Liver (tissue), 10 donors: ENCODE measurements at places on chromosomes 3 and 15.

DNA sequence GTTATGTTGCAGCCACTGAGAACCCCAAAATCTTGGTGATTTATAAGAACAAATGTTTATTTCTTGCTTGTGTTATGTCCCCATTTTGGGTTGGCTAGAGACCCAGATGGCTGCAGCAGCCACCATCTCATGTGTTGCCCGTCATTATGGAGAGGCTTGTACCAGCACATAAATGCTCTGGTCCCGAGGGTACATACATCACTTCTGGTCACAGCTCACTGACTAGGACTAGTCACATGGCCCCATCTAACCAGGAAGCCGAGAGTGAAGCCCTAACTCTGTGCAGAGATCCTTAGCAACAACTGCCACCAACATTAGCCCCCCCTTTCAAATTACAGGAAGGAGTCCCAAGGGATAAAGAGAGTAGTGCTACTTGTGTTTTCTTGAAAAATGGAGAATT lies 25.5 kb upstream of the HACD2 start:
- no peak for DNase-seq

DNA sequence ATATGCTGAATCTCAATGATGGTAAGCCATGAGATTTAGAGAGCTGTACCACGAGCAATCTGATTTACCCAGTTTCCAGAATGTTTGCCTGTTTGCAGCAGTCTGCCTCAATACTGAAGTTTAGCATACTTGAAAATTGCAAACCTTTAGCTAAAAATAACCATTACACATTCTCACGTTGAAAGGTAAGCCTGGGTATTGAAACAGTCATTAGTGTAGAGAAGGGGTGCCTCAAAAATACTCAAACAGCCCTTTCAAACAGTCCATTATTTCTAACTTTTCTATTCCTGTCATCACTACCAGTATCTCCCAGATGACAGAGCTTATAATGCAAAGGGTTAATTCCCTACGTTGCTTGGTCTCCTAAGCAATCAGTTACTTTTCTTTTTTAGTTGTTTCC lies 111.8 kb upstream of the MBNL1 start:
- no peak for DNase-seq

DNA sequence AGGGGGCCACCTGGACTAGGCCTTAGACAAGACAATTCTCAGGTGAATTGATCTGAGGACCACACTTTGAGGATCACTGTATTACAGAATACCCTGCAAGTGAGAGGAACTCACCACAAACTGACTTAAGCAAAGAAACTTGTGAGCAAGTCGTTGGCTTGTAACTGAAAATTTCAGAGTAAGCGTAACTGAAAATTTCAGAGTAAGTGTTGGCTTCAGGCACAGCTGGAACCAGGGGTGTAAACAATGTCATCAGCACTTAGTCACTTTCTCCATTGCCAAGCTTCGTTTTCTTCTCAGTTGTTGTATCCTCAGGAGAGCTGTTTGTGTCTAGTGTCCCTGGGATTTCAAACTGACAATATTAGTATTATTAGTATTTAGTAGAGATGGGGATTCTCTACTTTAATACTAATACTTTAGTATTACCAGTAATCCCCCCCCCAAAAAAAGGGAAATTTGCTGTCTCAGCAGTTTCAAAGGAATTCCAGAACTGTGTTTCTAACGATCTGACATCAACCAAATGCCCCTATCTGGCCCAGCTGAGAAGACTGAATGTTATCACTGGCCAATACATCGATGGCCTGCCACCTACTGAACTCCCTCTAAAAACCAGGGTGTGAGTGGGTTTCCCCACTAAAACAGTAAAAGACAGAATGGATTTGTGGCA lies 474.4 kb downstream of the NTRK3 start:
- DNase-seq, result no peak

DNA sequence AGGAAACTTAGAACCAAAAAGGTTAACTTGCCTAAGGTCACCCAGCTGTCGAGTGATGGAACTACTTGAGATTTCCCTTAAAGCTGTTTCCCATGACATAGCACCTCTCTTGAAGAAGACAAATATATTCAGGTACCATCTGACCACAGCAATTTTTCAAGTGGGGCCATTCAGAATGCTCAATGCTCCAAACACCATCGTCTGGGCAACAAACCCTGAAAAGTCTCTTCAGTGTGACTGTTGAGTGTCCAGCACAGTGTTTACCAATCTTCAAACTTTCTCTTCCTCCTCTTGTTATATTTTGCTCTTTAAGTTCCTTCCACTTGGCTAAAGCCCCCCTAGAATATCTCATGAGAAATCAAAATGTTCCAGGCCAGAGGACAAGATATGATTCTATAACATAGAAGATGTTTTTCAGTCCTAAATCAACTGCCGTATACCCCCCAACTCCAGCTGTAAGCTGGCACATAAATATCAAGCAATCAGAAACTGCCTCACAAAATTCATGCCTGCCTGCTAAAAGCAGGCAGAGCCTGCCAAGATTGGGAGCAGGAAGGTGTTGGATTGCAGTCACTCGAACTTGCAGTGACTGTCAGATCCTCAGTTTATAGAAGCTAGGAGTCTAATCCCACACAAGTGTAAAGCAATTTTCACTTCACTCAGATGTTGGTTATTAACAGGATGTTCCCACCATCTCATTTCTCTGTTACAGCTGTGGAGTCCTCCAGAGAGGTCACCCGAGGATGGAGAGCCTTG lies 230.5 kb upstream of the MRPL3 start:
- no peak for DNase-seq

- no peak for DNase-seq
Measured at GRCh38 chr3:175552929-175553328, 693.8 kb downstream of the NAALADL2 start.

- DNase-seq, result peak; percentile 74
Measured at GRCh38 chr3:184540777-184541681, 20.6 kb upstream of the EPHB3 start.

DNA sequence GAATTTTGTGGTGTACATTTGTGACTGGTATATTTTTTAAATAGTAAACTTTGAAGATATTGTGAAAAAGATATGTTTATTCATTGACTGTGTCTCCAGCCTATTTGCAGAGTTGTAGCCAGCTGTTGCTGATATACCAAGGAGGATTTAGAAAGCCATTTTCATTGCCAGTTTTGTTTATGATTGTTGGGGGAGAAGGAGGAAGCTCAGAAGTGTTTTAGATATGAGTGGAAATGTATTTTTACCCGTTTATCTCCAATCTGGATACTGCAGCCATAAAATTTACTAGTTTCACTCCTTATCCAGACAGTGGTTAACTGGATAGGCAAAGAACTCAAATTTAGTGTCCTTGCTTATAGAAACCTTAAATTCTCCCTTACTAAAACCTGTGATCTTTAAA lies 18.8 kb downstream of the ATP11B start:
- no peak for DNase-seq

- DNase-seq, result no peak
Measured at GRCh38 chr15:87487484-87487883, 769.1 kb downstream of the NTRK3 start.

DNA sequence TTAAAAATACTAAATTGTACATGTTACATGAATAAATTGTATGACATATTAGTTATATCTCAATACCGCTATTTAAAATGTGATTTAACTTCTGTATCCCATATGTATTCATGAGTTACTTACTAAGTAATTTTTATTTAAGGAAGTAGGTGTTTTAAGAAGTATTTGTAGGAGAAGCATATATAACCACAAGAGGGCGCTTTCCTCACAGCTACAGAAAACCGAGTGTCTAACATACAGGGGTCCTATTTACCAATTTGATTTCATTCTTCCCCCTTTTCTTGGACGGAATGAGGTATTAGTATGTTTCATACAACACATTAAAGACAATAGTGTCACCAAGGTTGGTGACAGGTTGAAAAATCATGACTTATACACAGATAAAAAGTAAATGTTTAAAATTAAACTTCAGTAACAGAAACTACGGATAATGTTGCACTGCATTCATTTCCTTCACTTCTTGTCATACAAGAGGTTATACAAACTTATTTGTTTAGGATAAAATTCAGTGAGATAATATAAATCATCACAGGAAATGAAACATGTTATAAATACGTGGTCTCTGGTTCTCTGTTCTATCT lies 253.6 kb downstream of the MAGI1 start:
- DNase-seq, result no peak

DNA sequence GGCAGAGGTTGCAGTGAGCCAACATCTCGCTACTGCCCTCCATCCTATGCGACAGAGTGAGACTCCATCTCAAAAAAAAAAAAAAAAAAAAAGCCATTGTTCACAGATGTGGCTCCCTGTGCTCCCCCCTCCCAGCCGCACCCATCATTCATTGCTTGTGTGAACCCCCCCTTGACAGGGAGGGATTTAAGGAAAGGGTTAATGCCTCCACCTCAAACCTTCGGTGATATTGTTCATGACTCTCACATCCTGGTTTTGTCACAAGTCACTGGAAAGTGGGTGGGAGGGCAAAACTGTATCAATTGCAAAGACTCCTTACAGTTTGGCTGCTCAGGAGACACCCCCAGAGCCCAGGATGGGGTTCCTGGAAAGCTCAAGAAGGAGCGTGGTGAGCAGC lies 7.7 kb downstream of the SLC6A6 start:
- DNase-seq, result no peak

DNA sequence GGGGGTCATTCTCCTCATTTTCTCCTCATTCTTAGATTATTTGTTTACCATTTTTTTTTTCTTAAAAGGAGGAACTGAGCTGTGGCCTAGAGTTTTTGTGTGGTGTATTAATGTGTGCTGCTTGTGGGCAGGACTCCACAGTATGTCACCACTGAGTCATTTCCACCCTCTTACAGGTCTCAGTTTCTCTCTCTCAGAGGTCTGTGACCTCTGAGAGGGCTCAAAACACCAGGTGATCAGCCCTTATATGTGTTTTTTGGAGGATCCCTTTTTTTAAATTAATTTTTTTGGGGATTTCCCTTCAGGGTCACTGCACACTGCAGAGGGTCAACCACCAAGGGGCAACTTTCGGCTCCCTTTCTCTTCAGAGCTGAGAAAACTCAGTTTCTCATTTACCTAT lies 166.4 kb downstream of the SUCNR1 start:
- no peak for DNase-seq

GRCh38 chr15:49901996-49902684 lies 216.9 kb downstream of the ATP8B4 start:
- DNase-seq, result no peak

DNA sequence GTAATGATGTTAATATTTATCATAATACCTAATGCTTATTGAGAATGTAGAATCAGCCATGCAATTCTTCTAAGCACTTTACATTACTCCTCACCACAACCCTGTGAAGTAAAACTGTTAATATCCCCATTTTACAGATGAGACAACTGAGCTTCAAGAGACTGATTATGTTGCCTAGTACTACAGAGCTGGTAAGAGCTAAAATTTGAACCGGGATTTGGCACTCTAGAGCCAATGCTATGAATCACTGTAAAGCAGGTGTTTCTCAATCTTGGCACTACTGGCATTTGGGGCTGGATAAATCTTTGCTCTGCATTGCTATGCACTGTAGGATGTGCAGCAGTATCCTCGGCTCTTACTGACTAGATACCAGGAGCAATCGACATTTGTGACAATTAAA lies 367.7 kb downstream of the MAGI1 start:
- DNase-seq, result no peak

- DNase-seq, result no peak
Measured at GRCh38 chr3:71400986-71401451, 182.5 kb downstream of the FOXP1 start.

DNA sequence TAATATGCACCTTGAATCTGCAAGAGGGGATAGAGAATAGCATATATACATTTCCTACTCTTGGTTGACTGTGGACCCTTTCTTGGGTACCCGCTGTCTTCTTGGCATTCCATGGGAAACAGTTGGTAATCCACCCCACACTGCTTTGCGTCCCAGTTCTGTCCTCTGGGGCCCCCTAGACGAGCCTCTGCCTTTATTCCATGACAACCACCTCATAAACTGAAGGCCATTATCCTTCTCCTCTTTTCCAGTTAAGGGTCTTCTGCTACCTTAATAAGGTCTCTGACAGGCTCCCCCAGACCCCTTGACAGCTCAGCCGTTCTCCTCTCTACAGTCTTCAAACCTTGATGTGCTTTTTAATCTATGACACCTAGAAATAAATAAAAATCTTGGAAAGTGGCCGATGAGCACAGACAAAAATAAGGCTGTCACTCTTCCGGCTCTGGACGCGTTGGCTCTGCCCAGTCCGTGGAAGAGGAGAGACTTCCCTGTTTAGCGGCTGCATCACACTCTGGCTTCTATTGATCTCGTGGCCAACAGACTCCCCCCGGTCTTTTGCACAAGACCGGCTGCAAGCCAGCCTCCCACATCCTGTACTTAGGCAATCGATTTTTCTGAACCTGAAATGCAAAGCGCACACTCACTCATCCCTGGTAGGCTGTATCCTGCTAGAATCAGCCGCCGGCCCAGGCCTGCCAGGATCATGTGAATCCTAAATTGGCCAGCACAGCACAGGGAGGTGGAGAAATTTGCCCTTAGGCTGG lies 251.0 kb upstream of the TLE3 start:
- DNase-seq, result peak; percentile 33

- DNase-seq, result no peak
Measured at GRCh38 chr3:23440416-23441294, 237.5 kb downstream of the UBE2E2 start.

DNA sequence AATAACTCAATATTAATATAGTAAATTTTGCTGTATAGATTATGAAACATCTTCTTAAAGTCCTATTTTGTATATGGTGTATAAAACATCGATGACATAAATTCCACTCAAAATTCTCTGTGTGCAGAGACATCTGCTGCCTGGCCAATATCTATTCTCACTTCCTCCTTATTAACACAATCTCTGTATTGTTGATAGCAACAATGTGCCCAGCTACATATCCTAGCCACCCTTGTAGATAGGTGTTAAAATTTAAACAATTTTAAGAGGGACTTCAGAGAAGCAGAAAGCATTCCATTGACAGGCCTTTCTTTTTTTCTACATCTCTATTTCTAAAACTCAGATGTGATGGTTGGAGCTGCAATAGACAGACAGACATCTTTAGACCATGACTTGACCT lies 72.3 kb downstream of the FGF12 start:
- DNase-seq, result no peak

DNA sequence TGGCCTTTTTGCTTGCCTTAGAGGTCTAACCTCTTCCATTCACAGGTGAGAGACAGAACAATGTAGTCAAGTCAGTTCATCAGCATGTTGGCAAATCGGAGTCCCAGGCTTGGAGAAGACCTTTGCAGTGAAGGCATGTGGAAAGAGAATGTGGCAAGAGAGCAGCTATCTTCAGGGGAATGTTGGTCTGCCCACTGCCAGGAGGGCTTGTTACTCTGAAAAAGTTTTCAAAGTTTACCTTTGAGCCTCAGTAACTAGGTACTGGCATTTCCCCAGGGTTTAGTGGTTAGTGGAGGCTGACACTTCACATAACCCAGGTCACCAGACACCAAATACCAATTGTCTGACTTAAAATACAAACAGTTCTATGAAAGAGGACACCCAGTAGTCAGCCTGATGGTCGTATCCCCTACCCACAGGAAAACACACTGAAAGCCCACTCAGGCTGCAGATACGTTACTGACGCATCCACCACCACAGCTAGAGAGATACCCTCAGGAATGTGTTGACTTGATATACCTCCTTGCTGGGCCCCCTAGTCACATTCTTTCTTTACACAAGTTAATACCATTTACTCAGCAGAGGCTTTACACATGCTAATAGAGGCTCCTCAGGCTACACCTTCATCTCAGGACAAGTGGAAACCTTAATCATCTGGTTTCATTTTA lies 9.7 kb upstream of the ARID3B start:
- DNase-seq, result no peak
